Activated T-cell treated with anti-CD3 and anti-CD28 coated beads, Interleukin-2, amount 50 U/mL, for 72 hours (primary cell): ENCODE measurements at places on chromosomes 6 and 20.

DNA sequence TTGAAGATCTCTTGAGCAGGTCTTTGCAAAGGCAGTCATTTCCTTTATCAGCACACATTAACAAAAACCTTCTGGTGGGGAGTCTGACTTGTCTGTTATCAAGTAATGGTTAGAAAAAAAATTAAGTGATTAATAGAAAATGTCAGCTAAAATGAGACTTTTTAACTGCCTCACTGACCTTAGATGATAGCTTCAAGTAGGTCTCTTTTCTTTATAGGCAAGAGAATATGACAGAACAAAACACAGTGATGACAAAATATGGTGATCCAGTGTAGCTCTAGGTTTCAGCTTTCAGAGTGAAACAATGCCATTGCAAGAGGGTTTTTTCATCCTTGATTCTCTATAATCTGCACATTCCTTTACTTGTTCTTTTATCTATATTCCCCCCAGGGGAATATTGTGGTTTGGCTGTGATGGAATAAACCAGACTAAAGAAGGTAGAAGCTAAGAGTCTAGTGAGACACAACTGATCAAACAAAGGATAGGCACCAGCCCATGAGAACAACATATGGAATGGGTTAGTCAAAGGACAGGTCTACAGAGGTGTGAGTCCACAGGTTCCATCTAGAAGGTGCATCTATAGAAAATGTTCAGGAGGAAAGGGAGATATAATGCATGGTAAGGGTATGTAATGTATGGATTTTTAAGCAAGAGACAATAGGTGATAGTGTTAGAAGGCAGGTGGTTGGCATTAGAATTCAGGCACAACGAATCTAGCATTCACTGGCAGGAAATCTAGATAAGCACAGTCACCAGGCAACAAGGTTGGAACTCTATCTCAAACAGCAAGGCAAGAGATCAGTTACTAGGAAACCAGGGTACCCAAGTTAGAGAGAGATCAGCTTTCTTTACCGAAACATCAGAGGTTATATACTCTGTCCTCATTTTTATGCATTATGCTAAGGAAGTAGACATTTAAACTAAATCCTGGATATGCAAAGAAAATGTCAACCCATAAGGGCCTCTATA lies 228.9 kb upstream of the SMLR1 start:
- no peak for DNase-seq

GRCh38 chr6:142932889-142933288 lies 12.1 kb downstream of the HIVEP2 start:
- DNase-seq = no peak

DNA sequence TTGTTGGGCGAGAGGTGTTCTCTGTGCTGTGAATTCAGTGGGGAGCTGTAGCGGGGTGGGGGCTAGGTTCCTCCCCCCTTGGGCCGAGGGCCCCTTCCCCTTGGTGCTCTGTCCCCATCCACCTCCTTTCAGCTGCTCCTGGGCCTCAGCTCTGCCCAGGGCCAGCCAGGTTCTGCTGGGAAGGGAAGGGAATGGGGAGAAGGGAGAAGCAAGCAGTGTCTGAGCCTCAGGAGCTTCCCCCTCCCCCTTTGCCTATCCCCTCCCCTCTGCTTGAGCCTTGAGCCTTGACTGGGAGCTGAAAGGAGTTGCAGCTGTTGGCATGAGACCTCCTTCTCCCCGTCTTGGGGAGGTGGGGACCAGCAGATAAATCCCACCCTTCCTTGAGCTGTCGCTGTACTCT lies 576 bp upstream of the RRP36 start:
- DNase-seq = no peak

DNA sequence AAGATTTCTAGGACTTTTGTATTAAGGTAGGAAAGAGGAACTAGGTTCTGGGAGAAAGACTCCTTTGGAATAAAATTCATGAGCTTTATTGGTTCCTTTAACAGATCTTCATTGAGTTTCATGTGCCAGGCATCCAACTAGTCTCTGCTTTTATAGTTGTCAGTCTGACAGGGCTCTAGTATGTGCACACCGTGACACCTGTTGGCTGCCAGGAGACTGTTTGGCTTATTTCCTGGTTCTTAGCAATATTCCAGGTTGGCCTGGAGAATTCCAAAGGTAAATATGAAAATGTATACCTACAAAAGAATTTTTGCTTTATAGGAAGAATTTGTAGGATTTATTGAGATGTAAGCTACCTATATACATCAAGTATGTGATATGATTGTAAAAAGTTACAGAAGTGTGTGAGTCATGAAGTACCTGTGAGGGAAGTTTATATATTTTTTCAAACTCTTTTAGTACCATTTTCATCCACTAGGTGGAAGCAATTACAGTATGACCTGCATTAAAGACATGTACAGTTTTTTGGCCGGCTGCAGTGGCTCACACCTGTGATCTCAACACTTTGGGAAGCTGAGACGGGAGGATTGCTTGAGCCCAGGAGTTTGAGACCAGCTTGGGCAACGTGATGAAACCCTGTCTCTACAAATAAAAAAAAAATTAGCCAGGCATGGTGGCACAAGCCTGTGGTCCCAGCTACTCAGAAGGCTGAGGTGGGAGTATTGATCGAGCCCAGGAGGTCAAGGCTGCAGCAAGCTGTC lies 35.2 kb downstream of the NDUFAF5 start:
- no peak for DNase-seq

- no peak for DNase-seq
These were observed 9.0 kb downstream of the CNR1 start for GRCh38 chr6:88157106-88157505.

GRCh38 chr6:143536461-143536865 lies 24.9 kb upstream of the FUCA2 start:
- DNase-seq = peak; percentile 70

- DNase-seq = no peak
These were observed 74.4 kb upstream of the MAN1A1 start for GRCh38 chr6:119423996-119424395.

GRCh38 chr6:56758120-56758519 lies 115.4 kb upstream of the DST start:
- no peak for DNase-seq

- no peak for DNase-seq
These were observed 2.6 kb upstream of the IPCEF1 start for GRCh38 chr6:154359161-154359574.

DNA sequence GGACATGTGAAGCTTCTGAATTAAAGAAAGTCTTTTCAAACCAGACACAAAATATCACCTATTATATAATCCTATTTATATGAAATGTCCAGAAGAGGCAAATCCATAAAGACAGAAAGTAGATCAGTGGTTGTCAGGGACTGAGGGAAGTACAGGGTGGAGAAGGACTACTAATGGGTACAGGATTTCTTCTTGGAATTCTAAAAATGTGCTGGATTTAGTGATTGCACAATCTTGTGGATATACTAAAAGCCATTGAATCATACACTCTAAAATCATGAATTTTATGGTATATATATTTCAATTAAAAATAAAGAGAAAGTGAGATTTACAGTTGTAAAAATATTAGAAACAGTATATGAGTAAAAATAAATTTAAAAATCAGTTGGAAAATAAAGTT lies 18.7 kb upstream of the MC3R start:
- no peak for DNase-seq

- no peak for DNase-seq
These were observed 13.4 kb downstream of the EPB41L2 start for GRCh38 chr6:131049608-131050007.
